Fibroblast of the aortic adventitia (primary cell): ENCODE measurements at places on chromosomes 16 and 17. TPM values are rescaled to one million over a fixed set of nuclear protein-coding genes. Genes with fewer than 3 reads are reported as not detected.

DNA sequence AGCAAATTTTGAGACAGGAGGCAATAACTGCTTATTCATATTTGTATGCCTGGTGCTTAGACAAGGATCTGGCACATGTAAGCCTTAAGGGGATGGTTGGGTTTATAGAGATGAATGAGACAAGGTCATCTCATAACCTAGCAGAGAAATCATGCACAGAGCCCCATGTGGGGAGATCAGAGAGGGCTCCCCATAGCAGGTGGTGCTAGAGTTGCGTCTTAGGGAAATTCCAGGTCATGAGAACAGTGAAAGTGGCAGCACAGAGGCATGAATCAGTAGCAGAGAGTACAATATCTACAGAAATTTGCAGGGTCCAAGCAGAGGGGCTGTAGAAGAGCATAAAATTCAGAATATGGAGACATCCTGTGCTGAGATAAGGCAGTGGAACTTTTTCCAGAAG lies 57.3 kb downstream of the SLC6A2 start:
- DNase-seq: no peak

- DNase-seq: peak; percentile 59
Observed at GRCh38 chr16:2223942-2224486, 623 bp downstream of the E4F1 start.

Gene CD300LF
- not detected in 2 replicates for total RNA-seq

- no peak for DNase-seq
Observed at GRCh38 chr16:88705801-88706228, 393 bp downstream of the RNF166 start.

Gene TCAP
- total RNA-seq: 0.36 and 0.49 TPM in 2 replicates

DNA sequence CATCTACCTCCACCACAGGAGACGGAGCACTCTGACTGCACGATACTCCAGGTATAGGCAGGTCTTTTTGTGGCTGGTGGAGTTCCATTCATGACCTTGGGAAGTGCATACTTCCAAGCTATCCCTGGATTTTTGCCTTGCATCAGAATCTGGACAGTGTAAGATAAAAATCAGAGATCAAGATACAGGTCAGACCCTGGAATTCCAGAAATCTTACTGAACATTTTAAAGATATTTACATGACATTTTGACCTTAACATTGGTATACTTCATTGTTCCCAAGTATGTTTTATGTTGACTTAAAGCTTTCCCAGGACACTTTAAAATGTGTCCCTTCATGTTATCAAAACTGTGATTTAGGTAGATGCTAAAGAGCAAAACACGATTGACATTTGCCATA lies 101.0 kb downstream of the SYCE1L start:
- no peak for DNase-seq
